ENCODE measurements at places on chromosomes 3 and 15.

- DNase-seq: no peak
Measured at GRCh38 chr3:18717598-18717997, 292.5 kb upstream of the SATB1 start.

DNA sequence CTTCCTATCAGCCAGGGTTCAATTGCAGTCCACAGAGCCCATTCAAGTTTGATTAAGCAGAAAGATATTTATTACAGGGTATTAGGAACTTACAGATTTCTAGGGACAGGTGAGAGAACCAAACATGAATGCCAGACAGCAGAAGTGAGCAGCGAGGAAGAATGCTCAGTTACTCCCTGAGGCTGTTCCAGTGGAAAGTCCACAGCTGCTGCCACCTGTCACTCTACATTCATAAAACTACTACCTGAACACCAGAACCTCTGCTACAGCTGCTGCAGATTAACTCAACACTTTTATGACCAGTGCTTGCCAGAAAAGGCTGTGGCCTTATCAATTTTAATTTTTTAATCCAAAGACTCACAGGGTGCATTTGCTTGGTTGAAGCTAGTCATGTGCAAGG, 325.4 kb upstream of the ONECUT1 start:
- DNase-seq: no peak

GRCh38 chr3:162354356-162354755, 857.7 kb downstream of the OTOL1 start:
- DNase-seq: no peak

- DNase-seq: no peak
Measured at GRCh38 chr3:70471464-70472342, 159.3 kb upstream of the MDFIC2 start.

DNA sequence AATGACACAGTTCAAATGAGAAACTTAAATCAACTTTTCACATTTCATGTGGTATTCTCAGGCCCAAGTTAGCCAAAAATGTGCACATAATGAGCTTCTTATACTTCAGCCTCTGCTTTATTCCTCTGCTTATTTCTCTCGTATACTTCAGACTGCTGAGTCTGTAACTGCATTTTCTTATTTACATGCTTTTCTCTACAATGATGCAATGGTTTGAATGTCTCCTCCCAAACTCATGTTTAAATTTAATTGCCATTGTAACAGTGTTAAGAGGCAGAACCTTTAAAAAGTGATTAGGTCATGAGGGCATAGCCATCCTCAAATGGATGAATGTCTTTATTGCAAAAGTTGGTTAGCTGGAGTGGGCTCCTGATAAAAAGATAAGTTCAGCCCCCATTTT, 184.2 kb downstream of the SUCLG2 start:
- no peak for DNase-seq

GRCh38 chr3:182519569-182519968, 273.7 kb upstream of the ATP11B start:
- no peak for DNase-seq

Measured in T47D (cell line).